ENCODE measurements at places on chromosomes 7 and 10. TPM values are rescaled to one million over a fixed set of nuclear protein-coding genes. Genes with fewer than 3 reads are reported as not detected.

GRCh38 chr7:94618126-94618525 lies 37.8 kb downstream of the SGCE start:
- DNase-seq, result no peak

GRCh38 chr10:71336632-71337031 lies 17.6 kb downstream of the SLC29A3 start:
- DNase-seq, result no peak

DNA sequence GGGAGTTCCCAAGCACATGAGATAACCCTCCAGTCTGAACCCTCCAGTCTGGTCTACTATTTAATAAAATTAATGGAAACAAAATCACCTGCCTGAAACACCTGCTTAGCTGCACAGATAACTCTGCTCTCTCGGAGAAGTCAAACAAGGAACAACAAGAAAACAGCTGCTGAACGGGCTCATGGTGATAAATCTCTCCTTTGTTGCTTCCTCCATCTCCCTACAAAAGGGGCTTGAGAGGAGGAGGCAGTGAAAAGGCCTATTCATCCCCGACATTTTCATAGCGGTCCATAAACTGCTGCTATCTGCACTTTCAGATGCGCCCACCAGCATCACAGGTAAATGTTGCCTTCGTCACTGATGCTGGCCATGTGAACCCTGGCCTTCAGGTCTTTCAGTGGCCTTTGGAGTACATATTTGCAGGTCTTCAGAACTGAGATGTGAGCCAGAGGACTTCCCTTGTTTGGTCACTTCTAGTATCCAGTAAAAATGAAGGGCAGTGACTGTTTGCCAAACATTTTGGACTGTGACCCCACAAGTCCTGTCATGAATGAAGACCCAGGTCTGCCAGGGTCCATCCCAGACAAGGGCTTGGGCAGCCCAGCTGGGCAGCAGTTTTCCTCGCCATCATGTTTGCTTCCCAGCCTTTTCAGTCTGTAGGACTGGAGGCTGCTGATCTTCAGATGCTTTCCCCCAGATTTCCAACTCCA lies 15.9 kb downstream of the FKBP6 start:
- DNase-seq, result no peak

GRCh38 chr7:128404886-128405470 lies 4.8 kb downstream of the IMPDH1 start:
- no peak for DNase-seq

DNA sequence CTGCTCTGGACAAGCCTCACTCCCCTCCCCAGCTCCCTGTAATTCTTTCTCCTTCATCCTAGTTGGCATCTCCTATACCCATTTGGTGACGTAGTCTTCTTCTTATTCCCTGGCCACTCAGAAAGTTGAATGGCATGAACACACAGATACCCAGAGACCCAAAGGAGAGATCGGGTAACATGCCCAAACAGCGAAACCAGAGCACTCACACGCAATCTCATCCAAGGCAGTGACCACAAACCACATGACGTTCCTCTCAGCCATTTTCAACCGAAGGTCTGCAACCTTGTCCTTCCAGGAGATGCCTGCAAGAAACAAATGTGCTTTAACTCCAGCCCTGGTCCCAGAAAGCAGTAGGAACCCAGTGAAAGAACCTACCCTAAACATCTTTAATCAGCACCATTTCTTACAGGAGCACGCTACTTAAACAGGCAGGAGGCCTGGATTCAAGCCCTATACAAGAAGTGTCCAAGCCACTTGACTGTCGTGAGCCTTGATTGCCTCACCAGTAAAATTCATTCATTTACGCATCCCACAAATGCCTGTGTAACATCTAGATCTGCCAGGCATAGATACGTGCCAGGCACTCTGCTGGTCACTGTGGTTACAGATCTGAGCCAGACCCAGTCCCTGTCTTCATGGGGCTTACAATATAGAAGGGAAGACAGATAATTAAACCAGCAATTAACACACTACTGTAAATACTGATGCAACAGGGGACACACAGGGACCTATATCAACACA lies 37.1 kb downstream of the XPNPEP1 start:
- DNase-seq, result no peak

GRCh38 chr10:87873656-87874055 lies 10.2 kb downstream of the PTEN start:
- DNase-seq, result no peak

- no peak for DNase-seq
Measured at GRCh38 chr7:95871075-95871848, 98.9 kb downstream of the DYNC1I1 start.

GRCh38 chr10:109474812-109475211 lies 448.5 kb downstream of the XPNPEP1 start:
- no peak for DNase-seq

- DNase-seq, result no peak
Measured at GRCh38 chr7:127598318-127598717, 4.8 kb downstream of the FSCN3 start.

GRCh38 chr7:14207138-14207537 lies 217.7 kb upstream of the ETV1 start:
- no peak for DNase-seq

DNA sequence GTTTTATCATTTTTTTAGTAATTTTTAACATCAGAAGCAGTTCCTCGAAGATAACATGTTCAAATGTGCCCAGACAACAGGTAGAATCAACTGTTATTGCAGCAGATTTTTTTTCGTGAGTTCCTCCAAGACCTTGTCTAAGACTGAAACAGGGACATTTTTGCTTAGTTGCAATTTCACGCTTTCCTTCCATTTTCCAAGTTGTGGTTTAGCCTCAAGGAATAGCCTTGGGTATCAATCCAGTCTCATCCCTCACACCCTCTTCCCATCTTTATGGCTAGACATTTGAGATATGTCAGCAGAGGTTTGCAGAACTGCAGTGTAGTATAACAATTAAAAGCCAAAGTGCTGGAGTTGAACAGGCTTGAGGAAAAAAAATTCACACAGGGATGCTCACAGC lies 152.5 kb downstream of the SORCS1 start:
- DNase-seq, result no peak

GRCh38 chr7:149325248-149325647 lies 63.3 kb downstream of the ZNF783 start:
- DNase-seq, result no peak

DNA sequence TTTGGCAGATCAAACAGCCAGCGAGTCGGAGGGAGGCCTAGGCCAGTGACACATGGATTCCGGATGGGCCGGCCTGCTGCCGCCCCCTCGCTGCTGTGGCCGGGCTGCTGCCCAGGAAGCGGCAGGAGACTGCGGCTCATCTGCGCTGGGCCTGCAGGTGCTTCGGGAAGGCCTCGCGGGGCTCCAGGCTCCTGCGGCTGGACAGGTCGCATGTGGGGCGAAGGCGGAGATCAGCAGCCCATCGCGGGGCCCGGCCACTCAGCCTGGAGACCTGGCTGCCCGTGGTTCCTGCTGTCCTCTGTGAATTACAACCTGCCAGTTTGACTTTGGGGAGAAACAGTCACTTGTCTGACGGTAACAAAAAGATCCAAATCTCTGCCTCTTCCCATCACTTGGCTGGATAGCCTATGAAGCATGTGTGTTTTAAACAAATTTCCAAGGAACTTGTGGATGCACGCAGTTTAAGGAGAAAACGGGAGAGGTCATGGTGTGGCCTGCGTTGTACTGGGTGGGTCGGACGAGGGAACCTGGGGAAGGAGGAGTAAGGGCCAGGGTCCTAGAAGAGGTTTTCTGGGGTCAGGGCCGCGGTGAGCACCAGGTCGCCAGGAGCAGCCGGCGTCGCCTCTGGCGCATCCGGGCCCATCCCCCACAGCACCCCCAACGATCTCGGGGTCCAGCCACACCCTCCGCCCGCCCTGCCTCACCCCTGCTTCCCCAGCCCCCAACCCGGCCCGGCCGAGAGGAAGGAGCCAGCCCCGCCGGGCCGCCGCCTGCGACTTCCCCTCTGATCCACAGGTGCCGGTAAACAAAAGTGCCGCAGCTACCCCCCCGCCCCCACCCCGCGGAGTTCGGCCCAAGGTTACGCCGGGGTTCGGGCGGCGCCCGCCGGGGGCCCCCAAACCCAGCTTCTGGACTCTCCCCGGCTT lies 1.6 kb downstream of the SPOCK2 start:
- peak; percentile 58 for DNase-seq

DNA sequence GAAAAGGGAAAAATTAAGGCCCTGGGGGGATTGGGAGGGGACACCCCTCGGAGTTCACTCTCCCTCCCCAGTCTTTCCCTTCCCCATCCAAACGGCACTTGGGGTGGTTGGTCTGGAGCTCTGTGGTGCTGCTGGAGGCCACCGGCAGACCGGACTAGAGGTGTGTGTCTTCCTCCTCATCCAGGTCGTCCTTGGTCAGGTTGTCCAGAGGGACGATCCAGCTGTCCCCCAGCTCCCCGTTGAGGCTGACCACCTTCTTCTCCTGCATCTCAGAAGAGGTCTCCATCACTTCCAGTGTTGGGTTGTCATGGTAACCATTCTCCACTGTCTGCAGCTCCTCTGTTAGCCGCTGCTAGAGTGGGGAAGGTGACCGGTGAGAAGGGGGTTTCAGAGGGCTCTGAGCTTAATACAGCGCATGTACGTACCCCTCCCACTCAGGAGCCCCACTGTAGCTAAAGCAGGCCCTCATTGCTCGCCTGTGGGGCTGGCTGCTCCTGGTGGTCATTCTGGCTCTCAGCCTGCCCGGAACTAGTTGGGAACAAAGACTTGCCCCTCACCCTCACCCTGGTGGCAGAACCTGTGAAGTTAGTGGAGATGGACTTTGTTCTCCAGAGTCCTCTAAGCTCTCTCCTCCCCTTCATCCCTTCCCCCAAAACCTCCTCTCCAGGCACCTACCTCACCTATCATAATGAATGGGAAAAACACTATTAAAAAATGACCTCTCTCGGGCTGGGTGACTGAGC lies 52.1 kb downstream of the PODXL start:
- no peak for DNase-seq

GRCh38 chr10:111522551-111522950 lies 445.7 kb downstream of the ADRA2A start:
- no peak for DNase-seq

DNA sequence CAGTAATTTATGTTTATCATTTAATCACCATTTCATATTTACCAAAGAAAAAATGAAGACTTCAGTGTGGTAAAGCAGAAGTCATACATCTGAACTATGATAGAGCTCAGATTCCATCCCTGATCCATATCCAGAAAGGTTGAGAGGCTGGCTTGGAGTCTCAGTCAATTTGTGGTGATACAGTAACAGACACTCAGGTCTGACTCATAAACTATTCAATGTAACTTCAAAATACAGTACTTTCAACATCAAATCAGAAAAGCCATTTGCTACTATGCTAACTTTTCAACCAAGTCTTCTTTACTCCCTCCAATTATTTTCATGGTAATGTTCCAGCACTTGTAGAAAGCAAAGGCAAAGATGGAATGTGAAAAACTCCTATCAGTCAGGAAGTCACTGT lies 190.4 kb downstream of the HDAC9 start:
- no peak for DNase-seq

DNA sequence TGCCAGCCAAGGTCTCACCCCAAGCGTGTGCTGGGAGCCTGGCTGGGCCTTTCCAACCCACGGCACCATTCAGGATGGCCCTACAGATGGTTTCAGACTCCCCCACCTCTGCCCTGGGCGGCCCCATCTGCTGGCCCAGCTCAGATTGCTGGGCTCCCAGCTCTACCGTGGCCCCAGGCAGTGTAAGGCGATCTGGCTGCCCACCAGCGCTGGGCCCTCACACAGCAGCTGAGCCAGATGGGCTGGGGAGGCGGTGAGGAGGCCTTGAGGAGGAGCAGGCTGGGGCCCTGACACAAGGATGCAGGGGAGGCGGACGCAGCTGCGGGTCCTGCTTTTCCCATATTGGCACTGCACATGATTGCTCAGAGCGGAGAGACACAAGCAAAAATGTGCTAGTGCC lies 162.8 kb downstream of the NRF1 start:
- DNase-seq, result no peak

DNA sequence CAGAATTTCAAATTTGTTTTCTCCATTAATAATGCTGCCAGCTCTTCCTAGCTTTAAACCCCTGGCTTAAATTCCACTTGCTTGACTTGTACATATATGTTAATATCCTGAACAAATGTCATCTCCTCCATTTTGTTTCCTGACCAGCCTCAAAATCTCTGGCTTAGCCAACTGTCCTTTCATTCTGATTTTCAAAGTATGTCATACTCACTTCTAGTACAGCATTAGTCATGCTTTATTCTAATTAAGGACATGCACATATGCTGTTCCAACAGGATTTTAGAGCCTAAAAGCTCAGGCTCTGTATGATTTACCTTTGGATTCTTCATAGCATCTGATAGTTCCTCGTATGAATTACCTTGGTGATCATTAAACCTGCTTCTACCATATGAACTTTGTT lies 158.3 kb downstream of the ZNF438 start:
- DNase-seq, result no peak

DNA sequence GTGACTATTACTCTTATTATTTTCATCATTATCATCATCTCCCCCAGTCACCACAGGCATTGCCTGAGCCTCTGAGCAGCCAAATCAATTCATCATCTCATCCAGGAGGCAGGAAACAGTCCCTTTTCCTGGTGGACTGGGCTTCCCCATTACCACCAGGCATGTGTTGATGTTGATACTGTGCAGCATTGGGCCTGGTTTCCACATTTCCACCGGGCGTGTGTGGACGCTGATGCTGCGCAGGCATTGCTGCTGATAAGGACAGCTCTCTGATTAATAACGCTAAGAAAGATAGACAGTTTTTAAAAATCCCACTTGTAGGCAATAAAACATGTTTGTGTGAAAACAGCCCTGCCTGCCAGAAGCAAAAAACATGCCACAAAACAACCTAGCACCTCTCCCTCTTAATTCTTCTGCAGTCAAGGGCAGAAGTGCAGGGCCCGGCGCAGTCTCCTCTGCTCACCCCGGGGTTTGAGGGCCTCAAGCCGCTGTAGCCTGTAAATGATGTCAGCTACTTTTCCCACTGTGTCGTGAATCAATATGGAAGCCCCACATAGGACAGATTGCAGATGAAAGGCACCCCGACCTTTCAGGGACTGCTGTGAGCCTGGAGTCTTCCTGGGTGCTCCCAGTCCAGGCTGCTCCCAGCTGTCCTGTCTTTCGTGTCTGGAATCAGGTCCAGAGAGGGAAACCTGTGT lies 216.0 kb downstream of the WDR37 start:
- no peak for DNase-seq

GRCh38 chr10:3512263-3512662 lies 272.7 kb downstream of the KLF6 start:
- DNase-seq, result no peak

The UNCX gene
- total RNA-seq, result not detected

The ABCB4 gene
- 0.47 TPM for total RNA-seq

The RAMP3 gene
- 306 TPM for total RNA-seq

The GALNT17 gene
- total RNA-seq, result 26.2 TPM

The HKDC1 gene
- 11.5 TPM for total RNA-seq

The OR2A1 gene
- not detected for total RNA-seq

The GTF2IRD1 gene
- total RNA-seq, result 24.0 TPM

The SEMA3E gene
- total RNA-seq, result 14.2 TPM

The ATOH7 gene
- not detected for total RNA-seq

Measured in upper lobe of left lung (tissue), 6 donors.